ENCODE measurements at places on chromosomes 7 and 10.

DNA sequence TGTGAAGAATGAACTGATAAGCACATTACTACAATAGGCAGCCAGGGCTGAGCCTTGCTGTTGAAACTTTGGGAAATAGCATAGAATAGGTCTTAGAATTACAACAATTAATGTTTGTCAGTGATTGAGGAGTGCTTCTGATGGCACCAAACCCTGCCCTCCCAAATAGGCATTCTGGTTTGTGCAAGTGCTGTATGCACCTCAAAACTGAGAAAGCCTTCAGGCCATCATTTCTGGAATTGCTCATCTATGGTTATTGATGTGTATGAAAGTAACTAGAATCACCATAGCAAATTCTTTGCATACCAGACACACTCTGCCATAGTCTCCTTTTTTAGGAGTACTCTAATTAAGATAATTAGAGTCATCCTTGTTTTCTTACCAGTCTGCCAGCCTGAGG lies 585.0 kb upstream of the MBL2 start:
- no peak for DNase-seq
- no peaks in the 10 kb centered on the region for H3K27me3 ChIP-seq

GRCh38 chr10:48526846-48527505 lies 77.9 kb downstream of the ARHGAP22 start:
- no peak overlapping the region for H3K27ac ChIP-seq
- peaks cover 3% of the 10 kb centered on the region for H3K27me3 ChIP-seq
- H3K4me1 ChIP-seq: no peaks in the 10 kb centered on the region
- H3K36me3 ChIP-seq: no peaks in the 10 kb centered on the region
- DNase-seq: no peak

DNA sequence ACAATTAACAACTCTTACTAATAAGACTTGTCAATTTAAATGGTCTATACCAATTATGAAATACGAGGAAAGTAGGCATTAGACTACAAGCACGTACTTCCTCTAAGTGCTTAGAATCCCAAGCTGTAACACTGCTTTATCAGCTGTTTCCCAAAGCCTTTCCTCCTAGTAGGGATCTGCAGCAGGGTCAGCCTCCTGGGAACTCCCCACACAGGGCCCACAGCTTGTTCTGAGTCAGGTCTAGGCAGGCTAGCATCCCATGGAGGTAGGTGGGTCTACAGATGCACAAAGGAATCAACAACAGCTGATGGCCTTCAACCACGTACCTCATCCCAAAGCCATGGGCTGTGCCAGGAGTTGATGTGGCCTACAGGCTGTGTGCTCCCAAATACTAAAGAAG lies 14.7 kb downstream of the MMS19 start:
- no peak overlapping the region for H3K27ac ChIP-seq
- peaks cover 49% of the 10 kb centered on the region for H3K36me3 ChIP-seq
- peaks cover under 1% of the 10 kb centered on the region for H3K4me1 ChIP-seq
- no peak overlapping the region for H3K4me3 ChIP-seq
- H3K27me3 ChIP-seq: no peaks in the 10 kb centered on the region

DNA sequence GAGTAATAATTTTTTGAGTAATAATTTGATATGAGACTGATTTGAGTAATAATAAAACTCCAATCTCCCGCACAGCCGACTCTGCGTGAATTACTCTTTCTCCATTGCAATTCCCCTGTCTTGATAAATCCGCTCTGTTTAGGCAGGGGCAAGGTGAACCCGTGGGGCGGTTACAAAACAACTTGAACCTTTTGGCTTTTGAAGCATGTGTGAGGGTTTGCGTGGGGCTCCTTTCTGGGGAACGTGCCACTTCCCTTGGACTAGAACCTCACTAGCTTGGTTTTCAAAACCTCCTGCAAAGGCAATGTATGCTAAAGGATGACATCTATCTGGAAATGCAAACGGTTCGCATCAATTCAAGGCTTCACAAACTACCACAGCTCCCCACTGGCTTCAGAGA lies 1.5 kb downstream of the CRPPA start:
- no peaks in the 10 kb centered on the region for H3K27me3 ChIP-seq
- peak overlapping the region; percentile 66 for H3K27ac ChIP-seq
- DNase-seq: no peak

GRCh38 chr10:126045861-126046260 lies 149.5 kb downstream of the FANK1 start:
- no peak overlapping the region for H3K27ac ChIP-seq
- H3K36me3 ChIP-seq: no peaks in the 10 kb centered on the region
- DNase-seq: no peak
- peaks cover 28% of the 10 kb centered on the region for H3K4me1 ChIP-seq

- H3K4me1 ChIP-seq: no peaks in the 10 kb centered on the region
- no peak overlapping the region for H3K27ac ChIP-seq
- no peak overlapping the region for H3K4me3 ChIP-seq
- H3K27me3 ChIP-seq: peaks cover 3% of the 10 kb centered on the region
- no peaks in the 10 kb centered on the region for H3K36me3 ChIP-seq
Observed at GRCh38 chr10:28722065-28722803, 44.9 kb downstream of the BAMBI start.

GRCh38 chr10:97333601-97334369 lies 744 bp downstream of the FRAT2 start:
- H3K4me3 ChIP-seq: peak overlapping the region; percentile 92
- H3K36me3 ChIP-seq: peaks cover 9% of the 10 kb centered on the region
- peaks cover 44% of the 10 kb centered on the region for H3K4me1 ChIP-seq
- H3K27ac ChIP-seq: peak overlapping the region; percentile 94
- peak; percentile 5 for DNase-seq

GRCh38 chr7:90994121-90994520 lies 270.1 kb upstream of the FZD1 start:
- no peaks in the 10 kb centered on the region for H3K27me3 ChIP-seq
- H3K27ac ChIP-seq: no peak overlapping the region
- no peak for DNase-seq
- H3K36me3 ChIP-seq: no peaks in the 10 kb centered on the region
- H3K4me3 ChIP-seq: no peak overlapping the region
- no peaks in the 10 kb centered on the region for H3K4me1 ChIP-seq

- no peak overlapping the region for H3K4me3 ChIP-seq
- H3K27ac ChIP-seq: no peak overlapping the region
- H3K36me3 ChIP-seq: no peaks in the 10 kb centered on the region
Observed at GRCh38 chr7:14322724-14323123, 333.3 kb upstream of the ETV1 start.

GRCh38 chr7:120553491-120553890 lies 280.5 kb downstream of the KCND2 start:
- no peak overlapping the region for H3K4me3 ChIP-seq
- DNase-seq: no peak
- H3K36me3 ChIP-seq: no peaks in the 10 kb centered on the region
- H3K27me3 ChIP-seq: no peaks in the 10 kb centered on the region
- H3K4me1 ChIP-seq: no peaks in the 10 kb centered on the region

GRCh38 chr10:784403-785088 lies 95.1 kb upstream of the DIP2C start:
- peak; percentile 24 for DNase-seq
- no peaks in the 10 kb centered on the region for H3K4me1 ChIP-seq
- H3K27me3 ChIP-seq: no peaks in the 10 kb centered on the region
- H3K36me3 ChIP-seq: no peaks in the 10 kb centered on the region
- H3K27ac ChIP-seq: no peak overlapping the region
